ENCODE measurements at places on chromosomes 5 and 9. TPM values are rescaled to one million over a fixed set of nuclear protein-coding genes. Genes with fewer than 3 reads are reported as not detected.
A peak's percentile ranks its signal among the peaks of the same experiment; 100 is the strongest.

- H3K27me3 ChIP-seq: no peaks in the 10 kb centered on the region
- H3K27ac ChIP-seq: peak overlapping the region; percentile 82
- H3K4me1 ChIP-seq: peaks cover 65% of the 10 kb centered on the region
Observed at GRCh38 chr9:35844628-35845270, 15.7 kb downstream of the TMEM8B start.

PROB1 gene
- total RNA-seq: 2.5 TPM

DNAJC21 gene
- 61.2 TPM for total RNA-seq

DNA sequence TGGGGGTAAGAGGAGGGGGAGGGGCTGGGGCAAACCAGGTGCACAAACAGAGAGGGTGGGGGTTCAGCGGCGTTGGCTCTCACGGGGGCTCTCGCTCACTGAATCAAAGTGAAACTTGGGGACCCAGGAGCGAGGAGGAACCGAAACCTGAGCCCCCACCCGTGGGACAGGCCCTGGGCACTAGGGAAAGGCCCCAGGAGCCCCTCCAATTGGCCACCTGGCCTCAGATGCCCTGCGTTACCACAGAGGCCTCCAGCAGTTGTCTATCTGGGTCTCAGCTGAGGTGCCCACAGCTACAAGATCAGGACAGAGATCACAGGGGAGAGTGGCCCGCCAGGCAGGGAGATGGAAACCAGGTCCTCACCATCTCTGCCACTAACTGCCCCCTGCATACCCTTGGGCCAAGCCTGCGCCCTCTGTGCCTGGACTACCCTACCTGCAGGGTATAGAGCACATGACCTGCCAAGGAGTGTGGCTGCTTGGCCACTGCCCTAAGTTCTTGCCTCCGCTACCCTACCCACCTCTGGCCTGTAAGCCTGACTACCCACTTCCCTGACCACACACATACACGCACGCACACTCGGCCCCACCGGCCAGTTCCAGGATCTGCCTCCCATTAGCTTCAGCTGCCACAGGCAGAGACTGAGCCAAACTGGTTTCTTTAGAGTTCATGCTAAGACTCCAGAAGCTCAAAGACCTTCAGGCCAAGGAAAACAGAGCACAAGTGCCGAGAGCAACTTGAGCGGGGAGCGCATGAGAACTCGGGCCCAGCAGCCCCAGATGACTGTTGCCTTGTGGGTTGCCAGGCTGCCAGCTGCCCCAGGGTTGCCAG is 39.9 kb downstream of the PAX5 start:
- peaks cover 83% of the 10 kb centered on the region for H3K27me3 ChIP-seq
- no peak overlapping the region for H3K27ac ChIP-seq
- no peak overlapping the region for H3K4me3 ChIP-seq
- DNase-seq: no peak
- no peaks in the 10 kb centered on the region for H3K36me3 ChIP-seq

- H3K27ac ChIP-seq: peak overlapping the region; percentile 83
- H3K4me3 ChIP-seq: no peak overlapping the region
- H3K27me3 ChIP-seq: no peaks in the 10 kb centered on the region
- peaks cover 38% of the 10 kb centered on the region for H3K4me1 ChIP-seq
- DNase-seq: no peak
Observed at GRCh38 chr5:125484272-125484741, 737.9 kb upstream of the ZNF608 start.

DNA sequence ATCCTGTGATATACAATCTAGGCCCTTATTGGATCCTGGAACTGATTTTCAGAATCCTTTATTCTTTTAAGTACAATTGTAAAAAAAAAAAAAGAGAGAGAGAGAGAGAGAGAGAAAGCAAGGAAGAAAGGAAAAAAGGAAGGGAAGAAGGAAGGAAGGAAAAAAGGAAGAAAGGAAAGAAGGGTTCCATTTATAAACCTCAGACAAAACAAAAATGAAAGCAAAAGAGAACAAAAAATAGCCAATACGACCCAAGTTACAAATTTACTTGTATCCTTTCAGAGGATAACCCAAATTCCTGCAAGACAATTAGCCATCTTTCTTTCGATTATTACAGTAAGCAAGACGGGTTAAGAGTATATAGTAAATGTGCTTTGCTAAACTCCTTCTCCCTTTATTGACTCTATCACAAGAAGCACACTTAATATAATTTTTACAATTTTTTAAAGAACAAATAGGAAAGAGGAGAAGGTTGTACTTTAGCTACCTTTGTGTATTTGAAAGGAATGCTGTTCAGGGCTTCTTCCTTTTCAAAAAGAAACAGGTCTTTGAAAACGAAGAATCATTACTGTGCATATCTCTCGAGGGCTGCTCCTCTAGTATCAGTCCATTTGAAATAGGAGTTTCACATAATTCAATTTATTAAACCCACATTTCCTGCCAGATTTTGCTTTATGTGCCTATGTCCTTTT is 543.3 kb downstream of the RAB3C start:
- H3K4me1 ChIP-seq: peaks cover 48% of the 10 kb centered on the region
- no peaks in the 10 kb centered on the region for H3K27me3 ChIP-seq
- peak overlapping the region; percentile 50 for H3K4me3 ChIP-seq
- peak overlapping the region; percentile 83 for H3K27ac ChIP-seq
- H3K36me3 ChIP-seq: no peaks in the 10 kb centered on the region
- no peak for DNase-seq

GRCh38 chr5:32231241-32231640 is 57.1 kb upstream of the GOLPH3 start:
- peak overlapping the region; percentile 75 for H3K27ac ChIP-seq
- peaks cover 27% of the 10 kb centered on the region for H3K4me1 ChIP-seq
- no peak overlapping the region for H3K4me3 ChIP-seq
- peaks cover 45% of the 10 kb centered on the region for H3K36me3 ChIP-seq
- no peak for DNase-seq

DNA sequence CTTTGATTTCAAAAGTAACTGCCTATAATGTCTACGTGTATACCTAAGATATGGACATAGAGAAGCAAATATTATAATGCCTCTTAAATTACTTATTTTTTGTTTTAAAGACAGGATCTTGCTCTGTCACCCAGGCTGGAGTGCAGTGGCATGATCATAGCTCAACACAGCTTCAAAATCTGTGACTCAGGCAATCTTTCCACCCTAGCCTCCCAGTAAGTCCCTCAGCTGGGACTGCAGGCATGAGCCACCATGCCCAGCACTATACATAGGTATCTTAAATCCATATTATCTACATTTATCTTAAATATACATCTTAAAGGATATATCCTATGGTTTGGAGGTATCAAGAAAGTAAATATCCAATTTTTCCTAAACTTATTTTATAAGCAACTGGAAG is 261.2 kb downstream of the ARL15 start:
- no peak overlapping the region for H3K4me3 ChIP-seq
- H3K27me3 ChIP-seq: no peaks in the 10 kb centered on the region

- H3K4me3 ChIP-seq: no peak overlapping the region
- no peaks in the 10 kb centered on the region for H3K27me3 ChIP-seq
- H3K27ac ChIP-seq: no peak overlapping the region
Observed at GRCh38 chr5:100667161-100667630, 132.0 kb downstream of the FAM174A start.

Data from esophagus muscularis mucosa (tissue), 4 donors.